Suppressor macrophage treated with lipopolysaccharide for 1 hour (primary cell): ENCODE measurements at places on chromosomes 7 and 10.

DNA sequence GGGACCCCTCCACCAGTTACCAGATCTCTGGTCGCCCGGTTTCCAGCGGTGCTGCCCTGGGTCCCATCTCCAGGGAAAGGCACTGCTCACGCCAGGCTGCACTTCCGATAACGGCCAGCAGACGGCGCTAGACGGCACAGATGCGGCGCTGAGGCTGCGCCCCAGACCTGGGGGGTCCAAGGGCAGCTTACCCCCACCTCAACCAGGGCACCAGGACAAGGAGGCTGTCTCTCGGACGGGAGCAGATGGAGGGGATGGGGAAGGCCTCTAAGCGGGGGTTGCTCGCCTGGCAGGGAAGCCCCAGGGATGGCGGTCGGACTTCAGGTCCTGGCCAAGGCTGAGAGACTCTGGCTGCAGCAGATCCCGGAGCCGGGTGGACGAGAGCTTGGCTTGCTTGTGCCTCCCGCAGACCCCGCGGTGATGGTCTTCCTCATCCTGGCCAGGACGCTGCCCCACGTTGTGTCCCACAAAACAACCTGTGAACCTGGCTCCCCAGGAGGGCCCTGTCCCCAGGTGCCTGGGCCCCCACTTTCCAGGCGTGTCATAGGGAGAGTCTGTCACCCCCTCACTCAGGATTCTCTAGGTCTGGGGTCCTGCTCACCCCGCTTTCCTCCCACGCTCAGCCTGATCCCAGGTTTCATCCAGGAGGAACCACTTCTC, 23.9 kb upstream of the ZNF716 start:
- DNase-seq = no peak

DNA sequence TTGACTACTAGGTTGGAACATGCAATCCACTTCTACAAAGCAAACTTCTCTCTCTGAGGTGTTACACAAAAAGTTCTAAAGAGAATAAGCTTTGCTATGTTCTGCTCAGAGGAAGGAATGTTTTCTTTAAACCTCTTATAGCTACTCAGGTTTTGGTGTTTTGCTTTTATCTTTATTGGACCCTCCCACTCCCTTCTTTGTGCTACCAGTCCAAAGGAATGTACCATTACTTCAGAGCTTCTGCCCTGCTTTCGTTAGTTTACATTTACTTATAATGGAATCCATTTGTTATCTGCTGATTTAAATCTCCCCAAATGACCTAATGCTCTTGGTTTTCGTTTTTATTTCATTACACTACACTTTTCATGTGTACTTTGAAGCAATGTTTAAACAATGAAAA, 154.9 kb downstream of the ATE1 start:
- DNase-seq = no peak

DNA sequence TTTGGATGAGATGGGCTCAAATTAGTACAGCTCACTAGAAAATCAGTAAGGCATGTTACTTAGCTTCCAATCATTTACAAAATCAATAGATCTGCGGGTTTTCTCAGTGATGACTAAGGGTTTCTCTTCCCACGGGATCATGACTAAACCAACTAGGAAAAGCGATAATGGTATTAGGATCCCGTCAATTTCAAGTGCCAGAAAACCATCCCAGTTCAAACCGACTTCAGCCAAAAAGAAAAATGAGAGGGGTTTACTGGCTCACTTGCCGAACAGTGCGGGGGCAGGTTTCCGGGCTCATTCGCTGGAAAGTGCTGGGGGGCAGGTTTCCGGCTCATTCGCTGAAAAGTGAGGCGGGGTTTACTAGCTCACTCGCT, 62.1 kb upstream of the LYZL2 start:
- no peak for DNase-seq

- DNase-seq = no peak
Measured at GRCh38 chr10:91006752-91007346, 86.0 kb upstream of the ANKRD1 start.

- peak; percentile 70 for DNase-seq
Measured at GRCh38 chr7:142908921-142909890, 23.7 kb upstream of the TRPV6 start.

DNA sequence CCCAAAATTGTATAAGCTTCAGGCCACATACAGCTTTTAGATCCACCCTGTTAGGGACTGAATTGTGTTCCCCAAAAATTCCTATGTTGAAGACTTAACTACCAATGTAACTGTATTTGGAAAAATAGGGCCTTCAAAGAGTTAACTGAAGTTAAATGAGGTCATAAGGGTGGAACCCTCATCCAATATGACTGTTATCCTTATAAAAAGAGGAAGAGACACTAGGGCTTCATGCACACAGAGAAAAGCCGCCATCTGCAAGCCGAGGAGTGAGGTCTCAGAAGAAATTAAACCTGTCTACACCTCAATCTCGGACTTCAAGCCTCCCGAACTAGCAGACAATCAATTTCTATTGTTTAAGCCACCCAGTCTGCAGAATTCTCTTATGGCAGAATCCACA, 317.9 kb upstream of the NFE2L3 start:
- no peak for DNase-seq

GRCh38 chr7:111266613-111267012, 175.7 kb downstream of the LRRN3 start:
- no peak for DNase-seq

- DNase-seq = no peak
Measured at GRCh38 chr7:150735596-150736358, 1.4 kb upstream of the GIMAP5 start.

DNA sequence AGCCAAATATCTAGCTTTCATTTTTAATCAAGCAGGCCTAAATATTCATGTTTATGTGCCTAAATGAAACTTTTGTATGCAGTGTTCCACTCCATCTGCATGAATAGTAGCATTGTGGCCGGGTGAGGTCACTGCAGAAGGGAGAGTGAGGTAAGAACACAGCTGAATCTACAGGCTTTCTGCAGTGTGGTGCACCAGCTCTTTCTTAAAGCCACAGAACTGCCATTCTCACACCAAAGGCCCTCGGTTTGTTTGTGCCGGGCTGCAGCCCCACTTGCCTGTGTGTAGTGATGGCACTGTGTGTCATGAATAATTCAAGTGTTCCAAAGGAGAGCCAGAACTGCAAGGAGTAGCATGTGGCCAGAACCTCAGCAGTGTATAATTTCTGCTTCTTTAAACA, 204.1 kb downstream of the TRIL start:
- DNase-seq = no peak

- DNase-seq = no peak
Measured at GRCh38 chr10:70513848-70514309, 35.3 kb downstream of the PALD1 start.

- DNase-seq = no peak
Measured at GRCh38 chr10:79333513-79333912, 13.8 kb upstream of the PPIF start.
